ENCODE measurements at places on chromosomes 1 and 21. TPM values are rescaled to one million over a fixed set of nuclear protein-coding genes. Genes with fewer than 3 reads are reported as not detected.

The IRF6 gene
- 18.6 TPM for polyA plus RNA-seq

The SASS6 gene
- 12.2 TPM for polyA plus RNA-seq

The GJA9 gene
- polyA plus RNA-seq = 0.76 TPM

The ZNF648 gene
- polyA plus RNA-seq = 0.63 TPM

The CELA2A gene
- 0.70 TPM for polyA plus RNA-seq

The USF1 gene
- polyA plus RNA-seq = 67.9 TPM

The OR2T35 gene
- polyA plus RNA-seq = not detected

The SYTL1 gene
- polyA plus RNA-seq = 7.6 TPM

The TRIM45 gene
- 29.5 TPM for polyA plus RNA-seq

The BATF3 gene
- polyA plus RNA-seq = 0.88 TPM

The NEK2 gene
- polyA plus RNA-seq = 25.4 TPM

The NR1I3 gene
- 3.6 TPM for polyA plus RNA-seq

The RBM11 gene
- polyA plus RNA-seq = 5.2 TPM

The IL24 gene
- 0.23 TPM for polyA plus RNA-seq

The FOXJ3 gene
- 58.1 TPM for polyA plus RNA-seq

The NHLH1 gene
- polyA plus RNA-seq = 0.22 TPM

The TMEM50A gene
- polyA plus RNA-seq = 128 TPM

The PRRX1 gene
- polyA plus RNA-seq = 1.4 TPM

The KPRP gene
- not detected for polyA plus RNA-seq

The GRHL3 gene
- 4.6 TPM for polyA plus RNA-seq

The ARTN gene
- polyA plus RNA-seq = 1.2 TPM

The CR1L gene
- polyA plus RNA-seq = 1.2 TPM

The TRABD2B gene
- polyA plus RNA-seq = 21.2 TPM

The CCDC17 gene
- polyA plus RNA-seq = 1.3 TPM

The C1orf185 gene
- polyA plus RNA-seq = not detected

The DCST2 gene
- 2.5 TPM for polyA plus RNA-seq

The ATPAF1 gene
- polyA plus RNA-seq = 111 TPM

The LORICRIN gene
- not detected for polyA plus RNA-seq

The IVL gene
- 0.23 TPM for polyA plus RNA-seq

The SHE gene
- polyA plus RNA-seq = 9.8 TPM

The SEMA6C gene
- 29.8 TPM for polyA plus RNA-seq

The RGS13 gene
- not detected for polyA plus RNA-seq

The INAVA gene
- 33.8 TPM for polyA plus RNA-seq

The CASQ1 gene
- 0.43 TPM for polyA plus RNA-seq

The TMPRSS2 gene
- 36.0 TPM for polyA plus RNA-seq

The PROX1 gene
- 8.5 TPM for polyA plus RNA-seq

The COL8A2 gene
- polyA plus RNA-seq = 1.2 TPM

The LCE1C gene
- not detected for polyA plus RNA-seq

The CLCNKB gene
- 37.2 TPM for polyA plus RNA-seq

The DHDDS gene
- 43.2 TPM for polyA plus RNA-seq

The MPL gene
- polyA plus RNA-seq = 0.83 TPM

The CCNL2 gene
- polyA plus RNA-seq = 353 TPM

The PEX10 gene
- polyA plus RNA-seq = 21.5 TPM

The AMY2A gene
- 0.53 TPM for polyA plus RNA-seq

The COL11A1 gene
- 6.9 TPM for polyA plus RNA-seq

The MFAP2 gene
- polyA plus RNA-seq = 180 TPM

The PTPN7 gene
- 1.3 TPM for polyA plus RNA-seq

The PLPPR4 gene
- polyA plus RNA-seq = 2.3 TPM

The LGALS8 gene
- polyA plus RNA-seq = 113 TPM
